ENCODE measurements at places on chromosomes 2 and 18.

DNA sequence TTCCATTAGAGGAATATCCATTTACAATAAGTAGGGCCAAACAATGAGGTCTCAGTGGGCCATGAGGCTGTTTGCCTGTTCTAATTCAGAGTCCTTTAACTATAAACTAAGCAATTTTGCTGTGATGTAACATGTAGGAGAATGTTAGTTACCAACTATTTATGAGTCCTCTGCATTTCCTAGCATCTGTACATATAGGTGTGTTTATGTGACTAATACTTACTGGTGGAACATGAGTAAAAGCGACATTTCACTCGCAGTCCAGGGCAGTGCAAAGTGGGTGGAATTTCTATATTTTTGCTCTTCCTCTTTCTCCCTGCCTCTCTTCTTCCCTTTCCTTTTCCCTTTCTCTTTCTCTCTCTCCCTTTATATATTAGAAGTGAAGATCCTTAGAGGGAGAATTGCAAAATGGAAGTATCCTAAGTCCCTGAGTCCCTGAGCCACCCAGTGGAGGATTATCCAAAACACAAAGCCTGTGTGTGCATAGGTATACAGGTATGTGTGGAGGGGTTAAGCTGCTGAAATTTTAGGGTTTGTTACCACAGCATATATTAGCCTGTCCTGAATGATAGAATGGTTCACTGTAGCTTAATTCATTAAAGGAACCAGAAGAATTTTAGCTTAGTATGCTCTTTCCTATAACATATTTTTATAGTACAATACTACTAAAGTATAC, 487.0 kb upstream of the FANCL start:
- DNase-seq: no peak

- DNase-seq: no peak
These were observed 347.2 kb upstream of the DLGAP1 start for GRCh38 chr18:4802296-4802695.

GRCh38 chr2:28395334-28396061, 2.8 kb downstream of the FOSL2 start:
- peak; percentile 63 for DNase-seq

- no peak for DNase-seq
These were observed 60.7 kb upstream of the GAREM2 start for GRCh38 chr2:26112201-26112600.

- DNase-seq: no peak
These were observed 91.5 kb upstream of the SLC8A1 start for GRCh38 chr2:40543381-40543780.

DNA sequence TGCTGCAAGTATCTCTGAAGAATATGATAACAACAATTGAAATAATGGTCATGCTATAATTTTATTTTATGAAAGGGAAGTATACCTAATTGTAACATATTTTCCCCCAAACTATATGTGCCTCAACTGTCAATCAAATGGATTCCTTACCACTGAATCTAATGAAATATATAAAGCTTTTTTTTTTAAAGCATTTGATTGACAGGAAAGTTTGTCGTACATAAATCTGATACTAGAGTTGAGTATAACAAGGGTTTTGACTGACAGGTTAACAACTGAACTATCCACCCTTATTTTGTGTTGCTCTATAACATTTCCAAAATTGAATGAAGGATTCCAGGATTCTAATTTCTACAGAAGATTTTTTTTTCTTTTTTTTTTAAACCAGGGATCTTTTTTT, 1333.3 kb upstream of the SLC39A10 start:
- no peak for DNase-seq

DNA sequence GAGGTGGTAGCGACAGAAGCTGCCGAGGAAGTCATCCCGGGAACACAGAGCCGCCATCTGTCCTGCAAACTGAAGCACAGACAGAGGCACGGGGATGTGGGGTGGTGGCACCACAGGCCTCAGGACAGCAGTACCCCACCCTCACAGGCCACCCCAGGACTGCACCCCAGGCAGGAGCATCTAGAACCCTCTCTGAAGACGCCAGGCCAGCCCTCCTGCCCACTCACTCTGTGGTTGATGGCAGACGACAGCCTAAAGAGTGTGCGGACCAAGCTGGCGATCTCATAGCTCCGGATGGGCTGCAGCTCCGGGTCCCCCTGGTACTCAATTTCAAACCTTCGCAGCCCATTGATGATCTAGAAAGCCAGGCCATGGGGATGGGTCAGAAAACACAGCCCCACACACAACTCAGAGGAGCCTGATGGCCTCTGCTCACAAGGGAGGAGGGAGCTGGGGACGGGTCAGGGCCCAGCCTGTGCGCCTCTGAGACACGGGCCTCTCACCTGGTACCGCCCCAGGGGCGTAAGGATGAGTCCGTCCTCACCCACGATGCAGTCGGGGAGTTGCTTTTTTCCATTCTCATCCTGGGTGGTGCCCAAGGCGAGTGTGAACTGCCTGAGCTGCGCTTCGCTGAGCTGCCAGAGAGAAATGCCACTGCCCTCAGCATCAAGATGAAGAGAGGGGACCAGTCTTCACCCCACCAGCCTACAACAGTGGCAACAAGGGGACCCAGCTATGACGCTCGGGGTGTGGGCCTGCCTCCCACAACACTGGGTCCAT, 8.1 kb upstream of the CCDC74B start:
- DNase-seq: no peak
